Natural killer cell (primary cell): ENCODE measurements at places on chromosomes 7 and 10. TPM values are rescaled to one million over a fixed set of nuclear protein-coding genes. Genes with fewer than 3 reads are reported as not detected.

FOXP2 gene
- not detected for total RNA-seq

OPN1SW gene
- not detected for total RNA-seq

CDK14 gene
- total RNA-seq = 12.5 TPM

CC2D2B gene
- total RNA-seq = not detected

STEAP1 gene
- not detected for total RNA-seq

CDHR1 gene
- 6.5 TPM for total RNA-seq

FXYD4 gene
- not detected for total RNA-seq

CYP17A1 gene
- total RNA-seq = not detected

TET1 gene
- 4.5 TPM for total RNA-seq

SYT15B gene
- 0.43 TPM for total RNA-seq

STEAP4 gene
- total RNA-seq = 3.0 TPM

OR2F1 gene
- not detected for total RNA-seq

UTF1 gene
- 0.33 TPM for total RNA-seq

RHOBTB1 gene
- total RNA-seq = 1.9 TPM

NME8 gene
- total RNA-seq = 37.0 TPM

SLK gene
- total RNA-seq = 48.7 TPM

DHTKD1 gene
- total RNA-seq = 14.4 TPM

IQUB gene
- 0.18 TPM for total RNA-seq

SLC39A12 gene
- not detected for total RNA-seq

ITIH5 gene
- not detected for total RNA-seq

INSYN2A gene
- not detected for total RNA-seq

MYO1G gene
- 429 TPM for total RNA-seq

LIPN gene
- 0.66 TPM for total RNA-seq

FFAR4 gene
- not detected for total RNA-seq

GRID2IP gene
- total RNA-seq = 0.40 TPM

PAPOLB gene
- total RNA-seq = 0.36 TPM

ACTL6B gene
- not detected for total RNA-seq

SPDYE3 gene
- not detected for total RNA-seq

PRPS1L1 gene
- total RNA-seq = not detected

ZNF138 gene
- total RNA-seq = 8.0 TPM

HYCC1 gene
- total RNA-seq = 30.1 TPM

CTAGE6 gene
- total RNA-seq = 0.16 TPM

ZNF239 gene
- total RNA-seq = 1.4 TPM

NPFFR1 gene
- 0.05 TPM for total RNA-seq
